ENCODE measurements at places on chromosomes 1 and 21.

- no peak for DNase-seq
These were observed 39.2 kb upstream of the POU3F1 start for GRCh38 chr1:38085666-38086330.

DNA sequence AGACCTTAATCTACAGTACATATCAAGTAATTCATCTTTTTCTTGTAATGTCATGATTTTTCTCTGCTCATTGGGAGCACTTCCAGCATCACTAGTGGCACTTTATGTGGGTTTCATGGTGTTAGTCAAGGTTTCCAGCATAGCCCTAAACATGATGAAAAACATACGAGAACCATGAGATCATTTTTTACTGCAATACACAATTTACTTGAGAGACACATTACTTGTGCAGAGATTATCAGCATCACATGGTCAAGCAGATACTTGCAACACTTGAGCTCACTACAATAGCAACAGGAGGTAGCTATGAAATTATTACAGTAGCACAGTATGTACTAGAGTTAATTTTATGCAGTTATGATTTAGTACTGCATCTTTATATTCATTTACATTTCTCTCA, 36.4 kb downstream of the ITGB3BP start:
- DNase-seq: no peak

DNA sequence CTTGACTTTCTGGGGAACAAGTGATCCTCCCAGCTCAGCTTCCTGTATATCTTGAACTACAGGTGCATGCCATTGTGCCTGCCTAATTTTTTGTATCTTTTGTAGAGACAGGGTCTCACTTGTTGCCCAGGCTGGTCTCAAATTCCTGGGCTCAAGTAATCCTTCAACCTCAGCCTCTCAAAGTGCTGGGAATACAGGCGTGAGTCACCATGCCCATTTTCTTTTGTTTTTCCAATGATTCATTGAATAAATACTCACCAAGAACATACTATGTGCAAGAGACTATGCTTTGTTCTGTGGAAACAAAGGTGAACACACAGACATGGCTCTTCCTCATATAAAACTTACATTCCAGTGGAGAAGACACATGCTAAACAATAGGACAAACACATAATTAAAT, 407.8 kb upstream of the DAB1 start:
- DNase-seq: no peak

DNA sequence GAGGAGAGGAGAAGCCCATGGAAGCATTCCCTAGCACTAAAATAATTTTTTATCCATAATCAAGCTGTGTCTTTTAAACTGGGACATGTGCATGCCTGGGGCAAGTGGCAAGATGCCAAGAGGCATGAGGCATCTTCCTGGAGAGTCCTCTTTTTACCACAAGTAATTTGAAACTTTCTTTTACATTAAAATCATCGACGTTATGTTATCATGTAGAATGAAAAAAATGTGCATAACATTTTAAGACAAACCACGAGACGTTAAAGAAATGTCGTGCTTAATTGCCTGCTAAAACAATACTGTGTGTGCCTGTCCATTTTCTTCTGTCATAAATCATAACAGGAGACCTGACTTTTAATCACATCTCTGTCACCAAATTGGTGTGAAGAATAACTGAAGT, 1.5 kb downstream of the STYXL2 start:
- no peak for DNase-seq

- no peak for DNase-seq
These were observed 166.6 kb upstream of the GORAB start for GRCh38 chr1:170365331-170365730.

DNA sequence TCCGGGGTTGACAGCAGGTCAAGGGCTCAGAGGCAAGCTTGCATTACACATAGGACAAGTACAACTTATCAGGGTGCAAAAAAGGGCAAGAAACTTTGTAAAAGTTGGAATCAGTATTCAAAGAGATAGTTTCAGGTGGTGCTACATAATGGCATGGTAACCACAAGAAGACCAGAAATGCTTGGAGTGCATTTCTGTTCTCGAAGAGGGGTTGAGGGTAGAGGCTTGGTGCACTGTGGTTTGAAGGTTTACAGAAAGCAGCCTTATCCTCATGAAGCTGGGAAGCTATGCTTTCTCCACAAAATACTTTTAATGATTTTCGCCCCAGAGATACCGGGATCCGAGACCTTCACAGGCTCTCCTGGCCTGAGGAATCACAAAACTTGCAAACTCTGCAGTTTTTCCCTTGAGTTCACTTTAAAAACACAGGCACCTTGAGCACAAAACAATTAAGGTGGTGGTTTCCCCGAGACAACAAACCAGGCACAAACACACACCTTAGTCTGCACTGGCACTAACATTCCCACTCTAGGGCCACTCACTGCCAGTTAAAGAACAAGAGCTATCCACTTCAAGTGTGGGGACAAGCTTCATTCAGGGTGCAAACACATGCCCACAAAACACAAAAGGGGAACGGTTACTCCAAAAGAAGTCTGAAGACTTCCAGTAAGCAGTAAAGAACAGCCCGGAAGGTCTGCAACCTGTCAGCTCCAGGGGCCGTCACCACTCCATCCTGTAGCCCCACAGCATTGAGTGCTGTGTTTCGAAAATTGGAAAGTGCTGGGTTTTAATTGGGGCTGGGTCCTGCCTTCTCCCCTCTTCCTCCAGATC, 29.8 kb upstream of the NFIA start:
- no peak for DNase-seq

GRCh38 chr21:40936771-40937261, 89.9 kb upstream of the DSCAM start:
- no peak for DNase-seq

GRCh38 chr1:42184616-42185015, 20.1 kb upstream of the GUCA2A start:
- DNase-seq: no peak

DNA sequence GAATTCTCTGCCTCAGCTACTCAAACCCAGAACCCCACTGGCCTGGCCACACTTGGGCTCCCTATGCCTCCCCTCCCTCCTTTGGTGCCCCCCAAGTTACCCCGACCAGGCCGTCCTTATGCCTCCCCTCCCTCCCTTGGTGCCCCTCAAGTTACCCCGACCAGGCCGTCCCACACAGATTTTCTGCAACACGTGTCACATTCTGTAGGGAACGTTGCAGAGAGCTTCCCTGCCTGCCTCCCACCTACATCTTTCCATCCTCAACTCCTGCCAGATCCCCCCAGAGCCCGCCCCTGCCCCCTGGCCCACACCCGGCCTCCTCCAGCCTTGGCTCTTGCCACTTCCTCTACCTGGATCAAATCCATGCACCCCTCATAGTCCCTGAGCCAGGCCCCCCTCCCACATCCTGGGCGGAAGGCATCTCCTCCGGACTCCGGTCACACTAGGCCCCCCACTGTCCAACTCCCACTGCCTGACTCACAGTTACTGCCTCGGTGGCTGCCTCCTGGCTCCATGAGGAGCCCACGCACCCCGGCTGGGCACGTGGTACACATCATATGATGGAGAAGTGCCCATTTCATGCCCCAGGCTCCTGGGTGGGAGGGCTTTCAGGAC, 41.2 kb downstream of the KCNAB2 start:
- DNase-seq: no peak

DNA sequence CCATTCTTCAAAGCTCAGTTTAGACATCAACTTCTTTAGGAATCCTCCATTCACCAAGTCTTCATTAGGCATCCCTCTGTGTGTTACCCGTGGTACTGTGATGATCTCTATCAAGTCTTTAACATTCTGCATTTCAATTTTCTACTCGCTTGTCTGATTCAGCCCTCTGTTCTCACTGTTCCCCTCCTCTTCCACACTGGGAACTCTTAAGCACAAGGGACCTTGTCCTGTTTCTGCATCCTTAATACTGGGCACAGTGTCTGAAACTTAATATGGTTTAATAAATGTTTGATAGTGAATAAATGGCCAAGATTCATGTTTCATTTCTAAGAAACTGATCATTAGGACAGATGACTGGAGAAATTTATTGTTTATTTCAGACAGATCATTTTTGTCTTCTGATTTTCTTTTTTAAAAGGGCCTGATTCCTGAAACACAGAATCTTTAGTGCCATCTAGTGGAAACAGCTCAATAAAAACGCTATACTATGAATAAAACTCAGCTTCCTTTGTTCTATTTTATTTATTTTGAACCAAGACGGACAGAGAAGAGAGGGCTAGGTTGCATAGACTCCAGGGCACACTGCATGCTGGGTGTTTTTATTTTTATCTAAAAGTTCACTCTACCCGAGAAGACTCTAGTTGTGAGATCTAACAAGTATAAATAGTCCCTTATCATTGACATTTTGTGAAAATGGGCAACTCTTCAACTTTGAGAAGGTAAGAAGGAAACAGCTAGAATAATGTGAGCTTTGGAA, 7.0 kb upstream of the TRIM45 start:
- DNase-seq: no peak

- peak; percentile 19 for DNase-seq
These were observed 53.1 kb upstream of the LBR start for GRCh38 chr1:225480825-225481434.

- DNase-seq: no peak
These were observed 73.2 kb upstream of the ADGRL4 start for GRCh38 chr1:79079770-79080169.

- no peak for DNase-seq
These were observed 50.2 kb upstream of the IVNS1ABP start for GRCh38 chr1:185367218-185367617.

GRCh38 chr1:15952317-15953258, 23.3 kb downstream of the ZBTB17 start:
- no peak for DNase-seq

GRCh38 chr21:17793246-17794123, 25.7 kb downstream of the C21orf91 start:
- no peak for DNase-seq

DNA sequence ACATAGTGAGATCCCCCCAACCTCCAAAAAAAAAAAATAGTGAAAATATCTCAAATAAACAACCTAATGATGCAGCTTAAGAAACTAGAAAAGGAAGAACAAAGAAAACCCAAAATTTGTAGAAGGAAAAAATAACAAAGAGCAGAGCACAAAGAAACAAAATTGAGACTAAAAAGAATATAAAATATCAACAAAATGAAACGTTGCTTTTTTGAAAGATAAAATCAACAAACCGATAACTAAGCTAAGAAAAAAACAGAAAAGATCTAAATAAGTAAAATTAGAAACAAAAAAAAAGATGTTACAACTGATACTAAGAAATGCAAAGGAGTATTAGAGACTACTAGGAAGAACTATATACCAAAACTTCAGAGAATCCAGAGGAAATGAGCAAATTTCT, 139.3 kb upstream of the PALMD start:
- DNase-seq: no peak

- DNase-seq: no peak
These were observed 11.1 kb downstream of the TMEM240 start for GRCh38 chr1:1529321-1529720.

- peak; percentile 21 for DNase-seq
These were observed 240.1 kb downstream of the DISC1 start for GRCh38 chr1:231866392-231867331.

Measured in activated naive CD8-positive, alpha-beta T cell treated with anti-CD3 and anti-CD28 coated beads, Interleukin-2, amount 50 U/mL, for 16 hours (primary cell).